Sigmoid colon (tissue), 7 donors: ENCODE measurements at places on chromosomes 3 and 15.

- DNase-seq = no peak
These were observed 76.6 kb downstream of the IL12A start for GRCh38 chr3:160065282-160065681.

DNA sequence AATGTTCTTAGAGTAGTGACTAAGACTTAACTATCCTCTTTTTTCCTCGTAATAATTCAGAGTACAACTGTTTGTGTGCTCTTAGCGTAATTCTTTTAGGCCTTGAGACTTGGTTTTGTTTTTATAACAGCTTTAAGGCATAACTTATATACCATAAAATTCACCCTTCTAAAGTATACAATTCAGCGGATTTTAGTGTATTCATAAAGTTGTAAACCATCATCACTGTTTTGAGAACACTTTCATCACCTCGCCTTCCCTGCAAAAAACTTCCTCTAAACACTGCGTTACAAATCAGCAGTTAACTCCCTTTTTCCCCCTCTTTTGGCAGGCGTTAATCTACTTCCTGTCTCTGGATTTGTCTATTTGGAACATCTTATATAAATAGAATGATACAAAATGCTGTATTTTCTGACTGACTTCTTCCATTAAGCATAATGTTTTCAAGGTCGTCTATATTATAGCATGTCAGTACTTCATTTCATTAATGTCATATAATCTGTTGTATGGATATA, 18.7 kb downstream of the DNAJC13 start:
- no peak for DNase-seq

DNA sequence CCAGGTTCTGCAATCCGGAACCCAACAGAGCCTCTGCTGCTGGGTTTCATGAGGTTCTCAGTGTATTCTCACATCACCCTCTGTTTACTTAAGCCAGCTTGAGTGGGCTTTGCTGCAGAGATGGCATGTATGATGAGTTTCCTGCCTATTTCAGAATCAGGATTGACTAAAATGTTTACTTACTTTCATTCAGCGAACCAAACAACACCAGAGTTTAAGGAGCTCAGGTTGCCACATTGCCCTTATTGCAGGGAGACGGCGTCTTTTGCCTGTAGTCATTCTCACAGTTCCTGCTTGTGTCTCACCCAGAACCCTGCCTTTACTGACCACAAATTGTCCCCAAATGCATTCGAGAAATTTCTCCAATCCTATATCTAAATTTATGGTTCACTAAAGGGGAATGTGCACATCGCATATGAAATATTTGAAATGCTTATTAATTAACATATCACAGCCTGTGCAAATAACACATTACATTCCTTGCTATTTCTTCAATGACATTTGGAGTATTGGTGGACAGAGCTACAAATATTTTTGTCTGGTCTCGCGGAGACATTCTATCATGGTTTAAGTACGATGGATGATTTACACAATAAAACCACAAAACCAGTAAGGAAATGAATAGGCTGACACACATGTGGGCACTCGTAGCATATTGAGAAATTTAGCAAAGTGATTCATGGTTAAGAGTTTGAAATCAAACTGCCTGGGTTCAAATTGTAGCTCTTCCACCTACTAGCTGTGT, 377.2 kb upstream of the CFAP20DC start:
- DNase-seq = no peak

GRCh38 chr15:80584973-80585525, 110.1 kb upstream of the ABHD17C start:
- no peak for DNase-seq

GRCh38 chr15:71808311-71809020, 1.9 kb upstream of the NR2E3 start:
- no peak for DNase-seq

DNA sequence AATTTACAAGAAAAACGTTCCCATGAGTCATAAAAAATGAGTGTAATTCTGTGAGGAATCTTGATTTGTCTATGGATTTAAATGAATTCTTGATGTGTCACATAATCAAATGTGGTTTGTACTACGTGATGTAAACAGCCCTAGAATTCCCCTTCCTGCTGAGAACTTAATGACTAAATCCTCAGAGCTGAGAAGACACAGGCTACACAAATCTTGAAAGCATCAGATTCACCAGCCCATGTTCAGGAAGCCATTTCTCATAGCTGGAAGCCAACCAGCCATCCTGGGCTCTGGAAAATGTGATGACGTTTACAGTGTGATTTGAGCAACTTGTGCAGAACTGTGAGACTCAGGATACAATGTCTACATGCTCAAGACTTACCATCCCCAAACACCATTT, 193.7 kb upstream of the MME start:
- DNase-seq = no peak

- no peak for DNase-seq
These were observed 688.9 kb downstream of the GBE1 start for GRCh38 chr3:81072591-81072990.

DNA sequence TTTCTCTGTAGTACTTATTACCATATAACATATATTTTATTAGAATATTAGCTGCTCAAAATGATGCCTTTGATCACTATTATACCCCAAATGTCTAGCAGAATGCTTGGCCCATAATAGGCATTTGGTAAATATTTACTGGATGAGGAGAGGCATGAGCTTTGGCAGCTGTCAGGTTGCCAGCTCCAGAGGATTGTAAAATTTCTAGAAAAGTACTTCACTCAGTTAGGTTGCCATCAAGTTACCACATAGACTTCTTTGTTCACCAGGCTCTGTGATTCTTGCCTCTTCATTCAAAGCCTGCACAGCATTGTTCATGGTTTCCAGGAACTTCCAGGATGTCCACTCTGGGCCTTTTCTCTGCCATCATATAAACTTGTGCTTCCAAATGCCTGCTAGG, 582.8 kb downstream of the PDCD6IP start:
- DNase-seq = no peak

- no peak for DNase-seq
These were observed 220.2 kb upstream of the CD96 start for GRCh38 chr3:111321786-111322185.

GRCh38 chr3:169564883-169565282, 98.6 kb downstream of the MECOM start:
- no peak for DNase-seq
